ENCODE measurements at places on chromosomes 4 and X.

DNA sequence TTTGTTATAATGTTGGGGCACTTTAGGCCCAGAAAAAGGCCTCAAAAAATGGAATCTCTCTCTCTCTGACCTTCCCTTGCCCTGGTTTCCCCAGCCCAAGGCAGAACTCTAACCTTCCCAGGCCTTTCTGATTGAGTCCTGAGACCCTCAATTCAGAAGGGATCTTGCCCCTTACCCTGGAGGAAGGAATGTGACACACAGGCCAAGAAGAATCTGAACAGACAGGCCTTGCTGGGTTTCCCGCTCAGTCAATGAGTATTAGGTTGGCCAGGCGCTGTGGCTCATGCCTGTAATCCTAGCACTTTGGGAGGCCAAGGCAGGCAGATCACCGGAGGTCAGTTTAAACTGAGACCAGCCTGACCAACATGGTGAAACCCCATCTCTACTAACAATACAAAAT is 27.6 kb downstream of the ELOVL6 start:
- no peak for DNase-seq

DNA sequence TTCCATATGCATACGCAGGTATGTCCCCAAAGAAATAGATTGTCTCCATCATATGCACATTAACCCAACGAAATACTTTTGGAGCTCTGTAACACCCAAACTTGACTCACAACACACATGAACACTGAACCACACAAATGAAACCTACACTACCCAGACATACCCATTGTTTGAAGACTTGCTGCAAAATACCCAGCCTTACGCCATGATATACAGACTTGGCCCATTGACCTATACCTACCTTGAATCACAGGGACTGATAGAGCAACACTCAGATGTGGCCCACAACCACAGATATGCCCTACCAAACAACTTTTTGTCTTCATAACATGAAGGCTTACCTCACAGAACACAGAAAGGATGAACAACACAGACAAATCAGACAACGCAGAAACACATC is 15.9 kb downstream of the LINC00632 start:
- no peak for DNase-seq

GRCh38 chr4:5636766-5637670 is 71.3 kb downstream of the EVC2 start:
- DNase-seq, result no peak

DNA sequence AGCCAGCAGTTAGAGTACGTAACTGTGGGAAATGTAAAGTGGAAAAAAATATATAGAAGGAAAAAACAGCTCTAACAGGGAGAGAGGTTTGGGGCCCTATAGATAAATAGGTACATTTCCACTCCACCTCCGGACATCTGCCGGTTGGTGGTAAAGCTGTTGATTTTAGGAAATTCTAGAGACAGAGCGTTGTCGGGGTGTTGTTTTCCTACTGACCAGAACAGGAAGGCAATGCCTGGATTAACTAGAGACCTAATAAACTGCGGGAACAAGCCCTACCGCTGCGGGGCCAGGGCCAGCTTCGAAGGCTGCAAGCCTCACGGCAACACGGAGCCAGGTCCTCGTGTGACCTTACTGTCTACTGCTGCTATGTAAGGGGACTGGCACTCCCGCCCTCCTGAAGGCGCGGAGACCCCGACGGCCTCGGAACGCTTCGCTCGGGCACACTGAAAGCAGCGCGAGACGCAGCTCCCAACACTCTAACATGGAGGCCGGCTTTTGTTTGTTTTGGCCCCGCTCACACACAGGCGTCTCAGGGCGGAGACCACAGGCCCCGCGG is 702 bp upstream of the CDKN2AIP start:
- DNase-seq, result no peak

DNA sequence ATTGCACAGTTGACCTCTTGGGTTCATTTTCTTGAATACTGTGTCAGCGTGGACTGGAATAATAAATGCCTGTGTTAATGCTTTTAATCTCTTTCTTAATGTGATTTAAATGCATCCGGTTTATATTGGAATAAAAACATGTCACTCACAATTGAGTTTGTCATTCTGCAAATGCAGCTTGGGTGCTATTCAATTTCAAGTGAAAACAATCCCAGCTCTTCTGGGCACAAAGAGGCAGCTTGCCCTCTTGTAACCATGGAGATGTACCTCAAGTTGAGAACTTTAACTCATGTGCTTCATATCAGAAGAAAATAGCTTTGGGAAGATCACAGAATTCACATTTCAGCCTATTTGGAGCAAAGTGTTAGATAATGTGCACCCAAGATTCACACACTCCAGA is 355.7 kb upstream of the GNPDA2 start:
- no peak for DNase-seq

All from SIG-M5 (cell line).